ENCODE measurements at places on chromosomes 1 and 21. TPM values are rescaled to one million over a fixed set of nuclear protein-coding genes. Genes with fewer than 3 reads are reported as not detected.

Gene IER5
- 6.8 TPM for total RNA-seq

- peak within 1 kb of the TSS; percentile 63 for H3K4me3 ChIP-seq
- no peaks in the 10 kb centered on the region for H3K36me3 ChIP-seq
- DNase-seq = peak; percentile 47
Observed at GRCh38 chr1:36306210-36306901, at the start of gene SH3D21. TSS of gene SH3D21 (plus strand) at chr1:36306368. CDS start at chr1:36306421, 53 bp downstream.

- H3K27me3 ChIP-seq = no peaks in the 10 kb centered on the region
- no peak overlapping the region for H3K27ac ChIP-seq
- H3K4me3 ChIP-seq = no peak overlapping the region
- no peaks in the 10 kb centered on the region for H3K4me1 ChIP-seq
- DNase-seq = no peak
Observed at GRCh38 chr1:246106342-246106763, 400.7 kb downstream of the SMYD3 start.

DNA sequence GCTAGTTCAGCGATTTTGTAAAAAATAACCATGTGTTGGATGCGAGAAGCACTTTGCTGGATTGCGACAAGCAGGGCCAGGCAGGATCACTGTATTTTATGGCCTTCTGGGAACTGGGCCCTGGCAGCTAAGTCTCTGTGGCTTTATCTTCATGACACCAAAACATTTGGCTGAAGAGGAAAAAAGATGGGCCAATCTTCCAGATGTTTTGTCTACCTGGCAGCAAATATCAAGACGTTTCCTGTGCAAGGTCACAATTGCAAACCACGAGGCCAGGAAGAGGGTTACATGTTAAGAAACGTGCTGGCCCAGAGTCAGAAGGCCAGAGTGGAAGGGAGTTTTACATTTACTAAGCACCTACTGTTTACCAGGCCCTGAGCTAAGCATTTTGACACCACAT, 22.1 kb downstream of the GRIK3 start:
- H3K4me1 ChIP-seq = no peaks in the 10 kb centered on the region
- no peaks in the 10 kb centered on the region for H3K36me3 ChIP-seq

Gene TRIM58
- total RNA-seq = 0.13 TPM

DNA sequence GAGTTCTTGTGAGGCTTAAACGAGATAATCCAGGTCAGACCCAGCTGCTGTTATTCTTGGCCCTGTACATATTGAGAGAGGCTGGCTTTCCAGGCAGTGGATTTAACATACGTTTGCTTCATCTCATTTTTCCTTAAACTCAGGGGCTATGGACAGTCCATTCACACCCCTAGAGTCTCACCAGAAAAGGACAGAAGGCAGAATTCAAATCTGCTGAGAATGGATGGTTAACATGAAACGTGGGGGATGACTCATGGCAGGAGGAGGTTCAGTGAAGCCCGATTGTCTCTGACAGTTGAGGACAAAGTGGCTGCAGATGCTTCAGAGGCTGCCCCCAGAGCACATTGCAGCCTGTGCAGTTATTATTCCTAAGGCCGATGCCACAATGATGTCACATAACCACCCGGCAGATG, 39.5 kb downstream of the TGFB2 start:
- H3K27me3 ChIP-seq = no peaks in the 10 kb centered on the region
- H3K4me1 ChIP-seq = peaks cover 3% of the 10 kb centered on the region
- H3K4me3 ChIP-seq = no peak overlapping the region
- no peak for DNase-seq

Gene F5
- 0.05 TPM for total RNA-seq
